NCI-H2107 (cell line): ENCODE measurements at places on chromosomes 6 and 20.

GRCh38 chr6:169344750-169345065, 91.1 kb upstream of the THBS2 start:
- DNase-seq: no peak

- no peak for DNase-seq
Measured at GRCh38 chr6:138724015-138724414, 49.6 kb upstream of the CCDC28A start.

DNA sequence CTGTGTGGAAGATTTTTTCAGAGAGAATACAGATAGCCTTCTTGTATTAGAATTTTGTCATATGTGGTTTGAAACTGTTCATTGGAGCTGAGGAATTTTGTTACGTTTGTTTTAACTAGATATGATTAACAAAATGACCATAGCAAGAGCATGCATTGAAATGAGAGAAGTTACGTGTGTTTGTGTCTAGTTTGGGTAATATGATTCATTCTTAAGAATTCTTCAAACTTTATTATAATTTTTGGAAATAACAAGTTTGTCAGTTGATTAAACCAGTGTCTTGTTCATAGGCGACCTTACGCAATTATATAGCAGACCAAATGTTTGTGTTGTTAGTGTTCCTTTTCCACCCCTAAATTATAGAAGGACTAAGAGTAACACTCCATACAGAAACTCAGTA, 5.5 kb downstream of the GMNN start:
- DNase-seq: no peak

DNA sequence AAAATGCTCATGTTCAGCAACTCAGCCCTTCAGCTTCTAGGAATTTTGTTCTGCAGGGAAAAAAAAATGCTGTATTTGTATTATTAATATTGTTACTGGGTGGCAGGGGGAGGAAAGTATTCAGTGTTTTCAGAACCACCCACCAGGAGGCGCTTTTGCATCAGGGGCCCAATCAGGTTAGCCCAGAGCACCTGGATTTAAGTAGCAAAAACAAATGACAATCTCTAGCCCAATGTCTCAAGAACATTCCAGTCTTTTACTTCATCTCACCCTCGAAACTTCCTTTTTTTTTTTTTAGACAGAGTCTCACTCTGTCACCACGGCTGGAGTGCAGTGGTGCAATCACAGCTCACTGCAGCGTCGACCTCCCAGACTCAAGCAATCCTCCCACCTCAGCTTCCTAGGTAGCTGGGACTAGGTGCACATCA, 635 bp upstream of the C20orf203 start:
- no peak for DNase-seq

GRCh38 chr6:140537211-140537610, 1162.8 kb upstream of the CITED2 start:
- DNase-seq: no peak

DNA sequence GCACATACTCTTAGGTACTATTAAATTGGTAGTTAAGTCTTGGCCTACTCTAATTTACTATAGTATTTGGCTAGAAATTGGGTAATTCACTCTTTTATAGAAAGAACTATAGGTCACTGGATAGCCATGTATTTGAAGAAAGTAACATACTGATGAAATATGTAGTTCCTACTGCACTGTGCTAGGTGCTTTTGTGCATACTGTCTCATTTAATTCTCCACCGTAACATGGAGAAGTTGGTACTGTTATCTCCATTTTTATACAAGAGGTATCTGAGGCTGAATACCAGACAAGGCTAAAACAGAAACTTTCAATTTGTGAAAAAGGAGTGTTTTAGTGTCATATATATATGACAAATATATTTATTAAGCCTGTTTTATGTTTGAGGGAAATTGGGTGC, 29.8 kb downstream of the AFDN start:
- DNase-seq: no peak

GRCh38 chr20:48886194-48886593, 35.3 kb upstream of the ARFGEF2 start:
- no peak for DNase-seq

- no peak for DNase-seq
Measured at GRCh38 chr20:5877128-5877527, 73.2 kb downstream of the TRMT6 start.

- DNase-seq: peak; percentile 8
Measured at GRCh38 chr6:138765896-138766655, 7.5 kb upstream of the CCDC28A start.

DNA sequence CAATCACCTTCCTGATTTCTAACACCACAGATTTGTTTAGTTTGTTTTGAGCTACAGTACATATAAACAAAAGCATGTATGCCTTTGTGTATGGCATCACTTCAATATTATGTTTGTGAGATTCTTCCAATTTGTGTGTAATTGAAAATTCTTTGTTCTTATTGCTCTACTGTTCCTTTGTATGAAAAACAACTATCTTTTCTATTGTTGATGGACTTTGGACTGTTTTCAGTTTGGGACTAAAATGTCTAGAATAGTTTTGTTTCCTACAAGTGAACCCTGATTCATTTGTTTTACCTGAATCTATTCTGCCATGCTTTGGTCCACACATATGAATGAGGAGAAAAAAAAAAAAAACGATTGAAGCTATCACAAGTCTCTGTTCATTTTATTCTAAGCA, 21.2 kb upstream of the ZNF184 start:
- DNase-seq: no peak

- DNase-seq: no peak
Measured at GRCh38 chr6:153944201-153944600, 94.8 kb upstream of the OPRM1 start.

GRCh38 chr6:119539066-119539746, 189.6 kb upstream of the MAN1A1 start:
- DNase-seq: no peak

- no peak for DNase-seq
Measured at GRCh38 chr6:45990162-45990561, 25.5 kb downstream of the CLIC5 start.

GRCh38 chr6:153511896-153512496, 380.9 kb upstream of the RGS17 start:
- no peak for DNase-seq

GRCh38 chr20:17834804-17835203, 133.8 kb downstream of the SNX5 start:
- no peak for DNase-seq

DNA sequence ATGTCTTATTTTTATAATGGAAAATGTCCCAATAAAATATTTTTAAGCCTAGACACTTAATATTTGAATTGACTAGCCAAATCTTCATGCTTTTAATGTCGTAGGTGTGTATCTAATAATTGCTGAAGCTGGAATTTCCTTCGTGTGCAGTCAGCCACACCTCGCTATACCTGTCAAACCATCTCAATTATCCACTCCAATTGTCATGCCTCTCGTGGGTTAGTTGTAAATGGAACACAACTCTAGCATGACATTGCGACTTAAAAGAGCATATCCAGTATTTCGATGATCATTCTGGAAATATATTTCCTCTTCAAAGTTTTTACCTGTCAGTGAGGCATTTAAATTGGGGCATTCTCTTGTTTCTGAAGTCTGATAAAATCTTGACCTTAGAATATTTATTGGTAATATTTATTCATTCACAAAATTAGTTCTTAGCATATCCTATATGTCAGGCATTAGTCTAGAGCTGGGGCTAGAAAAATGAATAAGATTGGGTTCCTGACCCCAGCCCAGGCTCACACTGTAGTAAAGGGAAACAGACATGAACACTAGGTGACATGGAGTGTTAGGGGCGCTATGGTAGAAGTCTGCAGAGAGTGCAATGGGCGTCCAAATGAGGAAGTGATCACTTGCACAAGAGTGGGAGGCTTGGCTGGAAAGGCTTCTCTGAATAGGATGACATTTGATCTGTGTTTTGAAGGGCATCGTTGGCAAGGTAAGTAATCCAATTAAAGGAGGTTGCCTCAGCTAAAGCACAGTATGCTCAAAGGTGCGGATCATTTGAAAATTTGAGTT, 11.0 kb upstream of the CFAP206 start:
- peak; percentile 21 for DNase-seq

DNA sequence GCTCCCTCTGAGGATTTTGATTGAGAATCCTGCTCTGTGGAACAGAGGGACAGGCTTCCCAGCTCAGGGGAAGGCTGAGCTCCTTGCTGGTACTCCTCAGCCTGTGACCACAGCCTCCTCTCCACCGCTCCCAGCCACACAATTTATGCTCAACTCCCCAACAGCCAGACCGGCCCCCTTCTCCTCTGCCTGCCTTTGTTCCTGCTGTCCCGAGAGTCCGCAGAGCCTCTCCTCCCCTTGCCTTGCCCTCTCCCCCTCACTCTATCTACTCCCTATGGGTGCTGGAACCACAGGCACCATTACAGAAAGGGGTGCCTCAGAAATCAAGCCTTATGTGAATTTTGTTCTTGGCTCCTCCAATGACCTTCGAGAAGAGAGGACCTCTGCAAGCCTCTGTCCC, 15.9 kb downstream of the MAP1LC3A start:
- no peak for DNase-seq

DNA sequence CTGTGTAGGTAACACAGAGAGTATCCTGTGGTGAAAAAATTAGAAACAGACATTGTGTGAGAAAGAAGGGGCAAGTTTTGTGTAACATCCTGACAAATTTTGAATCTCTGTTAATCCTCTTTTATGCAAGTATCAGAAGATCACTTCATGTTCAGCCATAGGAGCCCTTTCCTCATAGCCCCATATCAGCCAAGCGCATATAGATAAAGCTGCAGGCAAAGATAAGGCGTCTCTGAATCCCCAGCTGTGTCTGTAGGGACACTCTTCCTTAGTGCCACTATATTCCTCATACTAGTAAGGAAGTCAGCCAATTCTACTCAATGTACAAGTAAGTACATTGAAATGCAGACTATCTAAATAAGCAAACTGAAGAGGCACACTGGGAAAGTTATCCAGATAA, 22.3 kb downstream of the HTR1E start:
- DNase-seq: no peak

- no peak for DNase-seq
Measured at GRCh38 chr6:128754658-128755256, 128.2 kb upstream of the LAMA2 start.

DNA sequence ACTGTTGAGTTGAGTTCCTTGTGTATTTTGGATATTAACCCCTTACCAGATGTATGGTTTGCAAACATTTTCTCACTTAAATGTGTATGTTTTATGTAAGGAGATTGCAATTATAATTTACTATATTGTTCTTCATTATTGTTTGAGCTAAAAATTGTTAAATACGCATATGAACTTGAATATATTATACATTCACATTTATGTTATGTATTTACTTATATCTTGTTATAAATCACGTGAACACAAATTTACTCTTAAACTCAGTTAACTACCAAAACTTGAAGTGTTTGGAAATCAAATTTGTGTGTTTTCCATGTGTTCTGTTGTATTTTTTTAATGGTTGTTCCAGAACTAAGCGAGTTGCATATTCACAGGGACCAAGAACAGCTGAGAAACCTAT, 18.3 kb downstream of the CDC40 start:
- no peak for DNase-seq

GRCh38 chr6:99165838-99166237, 183.6 kb downstream of the FAXC start:
- DNase-seq: no peak

GRCh38 chr6:3712827-3713665, 38.5 kb downstream of the PXDC1 start:
- no peak for DNase-seq

GRCh38 chr6:126524811-126525326, 185.0 kb downstream of the CENPW start:
- no peak for DNase-seq

GRCh38 chr6:53845280-53846195, 50.7 kb downstream of the LRRC1 start:
- DNase-seq: no peak

- no peak for DNase-seq
Measured at GRCh38 chr6:42078386-42078785, 28.1 kb downstream of the TAF8 start.
